ENCODE measurements at places on chromosomes 2 and 18. TPM values are rescaled to one million over a fixed set of nuclear protein-coding genes. Genes with fewer than 3 reads are reported as not detected.

DNA sequence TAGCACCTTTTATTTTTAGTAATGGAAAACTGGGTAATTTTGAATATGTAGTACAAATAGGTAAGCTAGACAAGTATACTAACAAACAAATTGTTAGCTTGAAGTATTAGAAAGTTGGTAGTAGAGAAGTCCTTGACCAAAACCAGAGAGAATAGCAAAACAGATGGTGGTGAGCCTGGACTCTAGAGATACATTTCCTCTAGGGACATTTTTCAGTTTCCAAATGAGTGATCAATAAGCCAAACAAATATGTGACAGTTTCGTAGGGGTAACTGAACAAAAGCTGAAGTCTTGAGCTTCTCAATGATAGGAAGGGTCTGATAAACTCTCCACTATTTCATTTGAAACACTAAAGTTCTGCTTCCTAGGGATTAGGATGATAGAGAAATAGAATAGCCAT, 692.0 kb upstream of the FAM98A start:
- DNase-seq, result no peak

Gene ALPP
- 0.06 TPM for polyA plus RNA-seq

Gene PROC
- 5.4 TPM for polyA plus RNA-seq

- no peak for DNase-seq
These were observed 41.9 kb downstream of the TMEM247 start for GRCh38 chr2:46521215-46521683.

DNA sequence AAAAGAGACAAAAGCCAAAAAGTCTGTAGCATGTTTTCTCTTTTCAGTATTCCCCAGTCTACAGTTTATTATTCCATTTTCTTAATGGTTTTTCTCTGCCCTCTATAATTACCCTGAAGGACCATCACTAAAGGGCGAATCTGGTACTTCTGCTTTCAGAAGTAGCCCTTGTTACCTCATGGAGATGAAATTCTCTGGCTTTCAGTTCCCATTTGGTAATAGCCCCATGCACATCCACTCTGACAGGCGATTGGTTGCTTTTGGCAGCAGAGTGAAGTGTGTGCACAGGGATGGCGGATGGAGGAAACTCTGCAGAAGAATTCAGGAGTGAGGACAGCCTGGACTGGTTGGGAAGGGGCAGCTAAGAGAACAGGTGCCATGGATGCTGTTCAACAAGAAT, 66.3 kb upstream of the NABP1 start:
- no peak for DNase-seq

GRCh38 chr2:221914334-221914880, 342.3 kb upstream of the EPHA4 start:
- DNase-seq, result no peak

DNA sequence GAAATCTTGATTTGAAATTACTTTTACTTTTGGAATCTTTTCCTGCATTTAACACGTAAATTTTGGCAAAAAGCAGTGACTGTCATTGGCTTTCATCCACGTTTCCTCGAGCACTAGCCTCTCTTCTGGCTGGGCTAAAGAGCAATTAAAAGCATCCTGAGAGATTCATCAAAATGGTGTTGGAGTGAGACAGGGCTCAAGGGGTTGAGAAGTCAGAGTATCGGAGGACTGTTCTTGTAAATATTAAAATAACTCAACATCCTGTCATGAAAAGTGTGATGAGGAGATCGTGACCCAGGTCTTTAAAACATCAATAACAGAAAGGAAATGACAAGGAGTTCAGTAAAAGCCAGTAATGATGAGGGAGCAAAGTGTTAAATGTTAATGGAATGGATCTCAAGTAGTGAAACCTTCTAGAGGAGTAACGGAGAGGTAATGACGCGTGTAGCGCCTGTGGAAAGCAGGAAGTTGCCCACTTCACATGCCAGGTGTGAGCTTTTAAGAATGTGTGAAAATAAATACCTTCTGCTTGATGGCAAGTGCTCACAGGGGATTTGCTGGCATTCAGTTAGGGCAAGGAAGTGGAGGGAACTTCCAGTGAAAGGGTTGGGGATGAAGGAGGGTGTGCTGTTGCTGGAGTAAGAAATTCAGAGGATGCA, 754.4 kb downstream of the ADCYAP1 start:
- peak; percentile 10 for DNase-seq

Gene GPR35
- 1.2 TPM for polyA plus RNA-seq

Gene TEKT4
- 0.32 TPM for polyA plus RNA-seq

- no peak for DNase-seq
These were observed 123.7 kb upstream of the PPP1CB start for GRCh38 chr2:28627722-28628480.

Gene TEX261
- 55.6 TPM for polyA plus RNA-seq

- DNase-seq, result no peak
These were observed 198.0 kb downstream of the ANKRD30B start for GRCh38 chr18:14945984-14946383.

GRCh38 chr2:119049968-119050704, 108.1 kb downstream of the MARCO start:
- DNase-seq, result peak; percentile 10

DNA sequence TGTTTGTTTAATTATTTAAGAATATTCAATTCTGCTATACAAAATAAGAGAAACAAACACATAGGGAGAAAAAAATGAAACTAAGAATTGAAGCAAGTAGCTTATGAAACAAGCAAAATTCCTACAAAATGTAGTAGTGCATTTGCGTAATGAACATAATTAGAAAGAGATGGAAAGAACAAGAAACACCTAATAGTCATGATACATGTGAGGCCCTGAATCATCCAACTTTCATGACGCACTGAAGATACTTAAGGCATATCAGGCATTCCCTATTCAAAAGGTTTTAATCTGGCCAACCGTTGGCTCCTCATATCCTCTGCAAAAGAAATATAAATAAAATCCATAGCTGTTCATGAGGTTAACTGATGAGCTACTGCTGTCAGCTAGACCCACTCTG, 14.5 kb upstream of the NAB1 start:
- no peak for DNase-seq

GRCh38 chr18:23173912-23174311, 38.6 kb downstream of the CABLES1 start:
- no peak for DNase-seq

Measured in right renal cortex interstitium (tissue), 3 donors.